NK-92 treated with Interleukin-12 subunit alpha and Interleukin-12 subunit beta, amount 100 ng/mL, for 24 hours (cell line): ENCODE measurements at places on chromosomes 2 and 18.
A peak's percentile ranks its signal among the peaks of the same experiment; 100 is the strongest.

- no peak for DNase-seq
These were observed 308.5 kb downstream of the NOL4 start for GRCh38 chr18:33916200-33916599.

DNA sequence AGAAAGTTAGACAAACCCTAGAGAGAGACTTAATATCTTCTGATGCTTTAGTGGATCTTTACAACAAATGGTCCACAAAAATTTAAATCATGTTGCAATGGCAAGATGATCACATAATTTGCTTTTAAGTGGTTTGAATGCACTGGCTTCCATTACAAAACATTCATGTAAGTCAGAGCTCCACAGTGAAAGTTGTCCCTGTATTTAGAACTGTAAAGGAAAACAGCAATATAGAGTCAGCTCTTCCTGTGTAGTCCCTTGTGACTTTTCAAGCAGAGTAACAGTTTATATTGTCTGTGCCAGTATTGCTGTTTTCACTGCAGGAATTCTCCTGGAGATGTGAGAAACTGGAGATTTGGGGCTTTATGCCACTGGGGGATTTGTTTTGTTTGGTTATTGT, 77.7 kb downstream of the MEIS1 start:
- no peak for DNase-seq

DNA sequence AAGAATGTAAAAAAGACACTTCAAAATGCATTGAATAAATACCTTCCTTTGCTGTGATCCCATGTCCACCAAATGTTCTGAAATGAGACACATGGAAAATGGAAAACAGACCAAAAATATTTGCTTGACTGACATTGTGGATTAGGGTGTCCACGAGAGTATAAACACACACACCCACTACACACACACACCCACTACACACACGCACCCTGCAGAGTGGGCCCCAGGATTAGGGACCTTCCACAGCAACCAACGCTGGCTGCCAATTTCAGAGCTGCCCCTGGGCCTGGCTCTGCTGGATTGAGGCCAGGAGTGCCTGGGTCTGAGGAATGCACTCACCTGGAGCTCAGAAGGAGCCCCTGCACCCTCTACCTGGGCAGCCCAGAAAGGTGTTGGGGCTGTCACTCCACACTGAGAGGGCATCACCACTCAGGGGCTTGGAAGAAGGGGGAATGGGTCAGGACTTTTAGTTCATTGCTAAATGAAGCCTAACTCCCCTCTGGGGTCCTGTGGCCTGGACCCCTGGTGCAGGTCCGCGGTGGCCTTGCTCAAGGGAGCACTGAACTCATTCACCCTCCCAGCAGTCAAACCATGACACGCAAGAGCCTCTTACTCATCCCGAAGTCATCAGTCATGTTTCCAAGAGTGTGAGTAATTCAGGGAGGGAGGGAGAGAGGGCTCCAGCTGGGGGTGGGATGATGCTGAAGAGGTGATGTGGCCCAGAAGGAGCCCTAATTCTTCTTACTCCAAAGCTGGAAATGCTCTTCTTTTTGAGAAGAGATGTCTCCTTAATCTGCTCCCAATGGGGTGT, 50.2 kb upstream of the PLB1 start:
- peak; percentile 37 for DNase-seq

- no peak for DNase-seq
These were observed 35.2 kb downstream of the TTLL4 start for GRCh38 chr2:218745559-218746469.

GRCh38 chr18:48948112-48949049, 2.4 kb downstream of the SMAD7 start:
- DNase-seq, result peak; percentile 59

- peak; percentile 28 for DNase-seq
These were observed 44.8 kb downstream of the PAX8 start for GRCh38 chr2:113233593-113234550.

DNA sequence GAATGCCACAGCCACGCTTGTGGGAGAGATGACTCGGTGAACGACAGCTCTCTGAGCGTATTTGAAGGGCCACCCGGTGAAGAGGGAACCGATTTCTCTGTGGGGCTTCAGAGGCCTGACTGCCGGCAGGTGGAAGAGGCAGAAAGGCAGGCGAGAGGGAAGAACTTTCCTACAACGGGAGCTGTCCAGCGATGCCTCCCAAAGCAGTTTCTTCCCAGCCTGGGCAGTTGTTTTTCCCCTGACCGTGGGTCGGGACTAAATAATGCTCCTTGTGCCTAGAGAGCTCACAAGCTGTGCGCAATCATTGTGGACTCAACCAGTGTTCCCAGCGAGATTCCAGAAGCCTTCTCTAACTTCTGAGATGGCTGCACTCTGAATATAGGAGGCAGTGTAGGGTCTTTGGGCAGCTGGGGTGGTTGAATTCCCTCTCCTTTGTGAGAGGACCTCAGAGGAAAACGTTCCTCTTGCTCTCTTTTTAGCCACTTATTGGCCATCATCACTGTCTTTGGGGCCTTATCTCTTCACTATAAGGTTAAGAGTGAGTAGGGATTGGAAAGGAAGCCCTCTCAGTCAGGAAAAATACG, 710 bp downstream of the SEC11C start:
- peak; percentile 6 for DNase-seq

DNA sequence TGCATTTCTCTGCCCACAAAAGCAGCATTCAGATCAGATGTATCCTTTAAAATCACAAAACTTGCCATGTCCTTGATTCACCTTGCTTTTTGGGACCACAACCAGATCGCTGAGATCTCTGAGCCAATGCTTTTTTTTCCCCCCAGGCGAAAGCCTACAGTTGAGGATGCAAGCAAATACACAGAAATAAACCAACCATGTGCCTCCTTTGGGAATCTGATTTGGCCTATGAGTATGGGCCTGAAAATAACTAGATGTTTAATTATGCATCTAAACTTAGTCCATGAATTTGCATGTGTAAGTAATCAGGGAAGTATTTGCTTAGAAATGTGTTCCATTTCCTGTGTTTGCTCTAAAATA, 49.7 kb upstream of the CDC42EP3 start:
- DNase-seq, result no peak

DNA sequence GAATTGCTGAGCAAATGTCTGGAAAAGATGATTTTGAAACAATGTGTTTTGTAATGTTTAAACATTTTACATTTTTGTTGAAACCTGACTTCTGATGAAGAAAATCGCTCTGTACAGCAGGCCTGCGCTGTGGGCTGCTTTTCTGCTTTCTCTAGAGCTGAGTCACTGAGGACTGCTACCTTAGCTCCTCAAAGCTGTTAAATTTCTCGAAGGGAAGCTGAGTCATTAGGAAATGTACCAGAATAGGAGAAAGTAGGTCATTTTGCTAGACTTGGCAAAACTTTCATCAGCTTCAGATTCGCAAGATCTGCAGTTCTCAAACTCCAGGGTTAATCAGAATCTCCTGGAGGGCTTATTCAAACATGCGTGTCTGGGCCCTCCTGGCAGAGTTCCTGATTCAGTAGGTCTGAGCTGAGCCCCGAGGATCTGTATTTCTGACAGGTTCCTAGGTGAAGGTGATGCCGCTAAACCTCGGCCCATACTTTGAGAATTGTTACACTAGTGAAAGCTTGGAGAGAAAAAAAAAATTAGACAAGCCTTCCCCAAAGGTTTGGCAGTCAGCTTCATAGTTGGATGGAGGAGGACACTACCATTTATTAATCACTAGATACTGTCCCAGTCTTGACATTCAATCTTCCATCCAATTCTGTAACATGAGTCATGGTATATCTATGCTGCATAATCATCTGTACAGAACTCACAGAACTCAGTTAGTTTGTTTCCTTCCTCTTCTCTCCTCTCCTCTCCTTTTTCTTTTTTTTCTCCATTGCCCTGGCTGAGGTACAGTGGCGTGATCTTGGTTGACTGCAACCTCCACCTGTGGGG, 297.6 kb downstream of the PARD3B start:
- peak; percentile 61 for DNase-seq
